ENCODE measurements at places on chromosomes 1 and 21. TPM values are rescaled to one million over a fixed set of nuclear protein-coding genes. Genes with fewer than 3 reads are reported as not detected.

GRCh38 chr1:226657895-226658545 lies 81.1 kb downstream of the ITPKB start:
- H3K36me3 ChIP-seq: peaks cover 6% of the 10 kb centered on the region
- DNase-seq: no peak
- no peaks in the 10 kb centered on the region for H3K27me3 ChIP-seq
- no peak overlapping the region for H3K27ac ChIP-seq
- H3K4me3 ChIP-seq: no peak overlapping the region

GRCh38 chr21:26818906-26819305 lies 26.3 kb downstream of the ADAMTS1 start:
- H3K27ac ChIP-seq: no peak overlapping the region
- no peak overlapping the region for H3K4me3 ChIP-seq
- no peaks in the 10 kb centered on the region for H3K36me3 ChIP-seq

GRCh38 chr21:41769521-41769920 lies 2.7 kb upstream of the RIPK4 start:
- no peak for DNase-seq
- no peak overlapping the region for H3K4me3 ChIP-seq
- H3K27ac ChIP-seq: no peak overlapping the region
- H3K27me3 ChIP-seq: peaks cover 25% of the 10 kb centered on the region
- peaks cover 28% of the 10 kb centered on the region for H3K4me1 ChIP-seq

- DNase-seq: no peak
- H3K27ac ChIP-seq: no peak overlapping the region
- H3K27me3 ChIP-seq: no peaks in the 10 kb centered on the region
- H3K36me3 ChIP-seq: no peaks in the 10 kb centered on the region
- no peak overlapping the region for H3K4me3 ChIP-seq
- no peaks in the 10 kb centered on the region for H3K4me1 ChIP-seq
Measured at GRCh38 chr1:210937846-210938245, 196.1 kb downstream of the KCNH1 start.

DNA sequence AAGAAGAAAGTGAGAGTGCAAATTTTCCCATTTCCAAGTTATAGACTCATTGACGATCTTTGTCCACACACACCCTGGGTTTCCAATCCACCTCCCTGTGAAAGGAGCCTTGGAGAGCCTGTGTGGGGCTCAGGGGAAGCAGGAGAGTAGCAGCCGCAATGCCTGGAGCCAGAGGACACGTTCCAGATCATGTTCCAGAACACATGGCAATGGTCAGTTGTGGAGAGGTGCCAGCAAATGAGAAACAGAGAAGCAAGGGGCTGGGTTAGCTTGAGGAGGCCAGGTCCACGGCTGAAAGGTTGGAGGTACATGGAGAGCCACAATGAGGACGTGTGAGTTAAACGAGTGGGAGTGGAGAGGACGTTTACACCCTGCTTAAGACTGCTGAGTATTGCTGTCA lies 33.0 kb upstream of the SIPA1L2 start:
- peaks cover 5% of the 10 kb centered on the region for H3K4me1 ChIP-seq
- no peak overlapping the region for H3K27ac ChIP-seq
- no peaks in the 10 kb centered on the region for H3K36me3 ChIP-seq
- no peak overlapping the region for H3K4me3 ChIP-seq
- no peak for DNase-seq

DNA sequence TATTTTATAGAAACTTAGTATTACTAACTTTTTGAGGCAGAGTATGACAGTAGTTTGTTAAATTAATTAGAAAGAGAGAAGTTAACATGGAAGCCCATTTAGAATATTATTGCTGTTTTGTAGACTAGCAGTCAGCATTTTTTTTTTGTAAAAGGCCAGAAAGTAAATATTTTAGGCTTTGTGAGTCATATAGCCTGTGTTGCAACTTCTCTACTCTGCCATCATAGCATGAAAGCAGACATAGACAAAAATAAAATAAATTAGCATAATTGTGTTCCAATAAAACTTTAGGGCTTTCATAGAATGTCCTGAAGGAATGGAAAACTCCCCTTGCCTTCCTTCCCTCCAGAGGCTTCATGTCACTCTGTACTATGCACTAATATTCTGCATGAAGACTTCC lies 12.3 kb upstream of the RGS4 start:
- H3K27ac ChIP-seq: no peak overlapping the region
- no peaks in the 10 kb centered on the region for H3K4me1 ChIP-seq
- no peaks in the 10 kb centered on the region for H3K36me3 ChIP-seq

DNA sequence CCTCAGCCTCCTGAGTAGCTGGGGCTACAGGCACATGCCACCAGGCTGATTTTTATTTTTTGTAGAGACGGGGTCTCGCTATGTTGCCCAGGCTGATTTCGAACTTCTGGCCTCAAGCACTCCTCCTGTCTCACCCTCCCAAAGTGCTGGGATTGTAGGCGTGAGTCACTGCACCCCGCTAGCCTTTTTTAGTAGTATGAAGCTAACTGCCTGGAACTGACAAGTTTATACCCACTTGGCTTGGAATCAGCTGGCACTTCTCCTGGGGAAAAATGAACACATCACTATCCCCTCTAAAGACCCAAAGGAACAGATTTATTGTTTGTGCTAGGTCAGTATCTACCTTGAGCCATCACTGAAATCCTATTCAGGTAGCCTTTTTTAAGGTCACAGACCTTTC lies 19.0 kb downstream of the TMEM63A start:
- no peak for DNase-seq
- H3K4me3 ChIP-seq: no peak overlapping the region
- H3K4me1 ChIP-seq: peaks cover 31% of the 10 kb centered on the region
- no peaks in the 10 kb centered on the region for H3K27me3 ChIP-seq
- H3K27ac ChIP-seq: no peak overlapping the region

The CD58 gene
- 30.9 TPM for total RNA-seq

The LY9 gene
- total RNA-seq: 136 TPM
